C1 segment of cervical spinal cord (tissue), 14 donors: ENCODE measurements at places on chromosomes 6 and 20.

- DNase-seq, result no peak
Observed at GRCh38 chr6:26258212-26258977, 106.6 kb upstream of the BTN3A2 start.

GRCh38 chr6:81767163-81767891 is 14.8 kb upstream of the TENT5A start:
- DNase-seq, result no peak

GRCh38 chr6:31396422-31397152 is 6.8 kb upstream of the MICA start:
- DNase-seq, result peak; percentile 66

DNA sequence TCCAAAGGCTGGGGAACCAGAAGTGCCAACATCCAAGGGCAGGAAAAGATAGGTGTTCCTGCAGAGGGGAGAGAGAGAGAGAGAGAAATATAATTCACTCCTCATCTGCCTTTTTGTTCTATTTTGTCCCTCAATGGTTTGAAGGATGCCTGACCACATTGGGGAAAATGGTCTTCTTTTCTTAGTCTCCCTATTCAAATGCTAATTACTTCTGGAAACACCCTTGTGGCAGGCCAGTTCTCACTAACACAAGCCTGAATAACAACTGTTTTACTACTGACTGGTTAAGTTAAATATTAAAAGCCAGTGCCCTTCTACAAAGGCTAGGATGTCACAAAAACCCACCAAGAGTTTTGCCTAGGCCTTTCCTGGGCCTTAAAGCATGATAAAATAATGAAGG is 425.4 kb upstream of the HTR1E start:
- DNase-seq, result no peak

DNA sequence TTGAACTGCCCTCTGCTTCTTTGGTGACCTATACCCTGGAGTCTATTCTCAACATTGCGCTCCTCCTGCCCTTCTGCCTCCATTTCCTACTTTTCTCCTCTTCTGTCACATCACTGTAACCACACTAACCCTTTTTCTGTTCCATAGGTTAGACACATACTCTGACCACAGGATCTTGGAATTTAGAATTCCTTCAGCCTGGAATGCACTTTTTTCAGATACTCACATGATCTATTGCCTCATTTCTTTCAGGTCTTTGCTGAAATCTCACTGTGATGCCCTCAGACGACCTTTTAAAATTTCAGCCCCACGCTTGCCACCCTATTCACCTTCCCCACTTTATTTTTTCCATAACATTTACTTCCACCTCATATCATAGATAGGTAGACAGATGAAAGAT is 5.1 kb downstream of the VNN1 start:
- DNase-seq, result no peak

DNA sequence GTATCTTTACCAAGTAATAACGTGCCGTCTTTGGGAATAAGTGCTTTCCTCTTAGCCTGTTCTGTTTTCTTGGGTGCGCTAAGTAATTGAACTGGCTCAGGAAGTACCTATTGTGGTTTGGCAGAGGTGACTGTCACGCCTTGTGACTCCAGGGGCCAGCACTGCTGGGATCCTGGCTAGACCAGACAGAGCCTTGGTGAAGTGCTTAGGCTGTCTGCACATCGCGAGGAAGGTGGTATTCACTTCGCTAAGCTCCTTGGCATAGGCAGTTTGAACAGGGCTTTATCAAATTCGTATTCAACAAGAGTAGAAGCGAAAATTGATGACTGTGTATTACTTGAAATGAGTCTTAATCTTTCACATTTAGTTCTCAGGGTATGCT is 17.6 kb downstream of the PRDM1 start:
- no peak for DNase-seq

DNA sequence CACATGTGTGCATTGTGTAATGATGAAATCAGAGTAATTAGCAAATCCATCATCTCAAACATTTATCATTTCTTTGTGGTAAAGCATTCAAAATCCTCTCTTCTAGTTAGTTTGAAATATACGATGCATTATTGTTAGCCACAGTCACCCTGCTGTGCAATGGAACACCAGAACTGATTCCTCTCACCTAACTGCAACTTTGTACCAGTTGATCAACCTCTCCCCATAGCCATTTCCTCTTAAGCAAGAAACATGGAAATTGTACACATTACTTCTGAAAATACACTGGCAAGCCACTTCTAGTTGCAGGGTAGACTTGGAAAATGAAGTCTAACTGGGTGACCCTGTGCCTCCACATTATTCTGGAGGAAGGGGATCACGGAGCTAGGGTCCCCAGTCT is 58.1 kb upstream of the ESR1 start:
- no peak for DNase-seq

DNA sequence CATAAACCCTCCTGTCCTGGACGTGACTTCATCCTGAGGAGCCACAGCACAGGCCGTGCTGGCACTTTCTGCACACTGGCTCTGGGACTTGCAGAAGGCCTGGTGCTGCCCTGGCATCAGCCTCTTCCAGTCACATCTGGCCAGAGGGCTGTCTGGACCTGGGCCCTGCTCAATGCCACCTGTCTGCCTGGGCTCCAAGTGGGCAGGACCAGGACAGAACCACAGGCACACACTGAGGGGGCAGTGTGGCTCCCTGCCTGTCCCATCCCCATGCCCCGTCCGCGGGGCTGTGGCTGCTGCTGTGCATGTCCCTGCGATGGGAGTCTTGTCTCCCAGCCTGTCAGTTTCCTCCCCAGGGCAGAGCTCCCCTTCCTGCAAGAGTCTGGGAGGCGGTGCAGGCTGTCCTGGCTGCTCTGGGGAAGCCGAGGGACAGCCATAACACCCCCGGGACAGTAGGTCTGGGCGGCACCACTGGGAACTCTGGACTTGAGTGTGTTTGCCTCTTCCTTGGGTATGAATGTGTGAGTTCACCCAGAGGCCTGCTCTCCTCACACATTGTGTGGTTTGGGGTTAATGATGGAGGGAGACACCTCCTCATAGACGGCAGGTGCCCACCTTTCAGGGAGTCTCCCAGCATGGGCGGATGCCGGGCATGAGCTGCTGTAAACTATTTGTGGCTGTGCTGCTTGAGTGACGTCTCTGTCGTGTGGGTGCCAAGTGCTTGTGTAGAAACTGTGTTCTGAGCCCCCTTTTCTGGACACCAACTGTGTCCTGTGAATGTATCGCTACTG is 22.0 kb upstream of the PYGB start:
- no peak for DNase-seq

GRCh38 chr6:129105035-129105434 is 222.1 kb downstream of the LAMA2 start:
- peak; percentile 4 for DNase-seq

DNA sequence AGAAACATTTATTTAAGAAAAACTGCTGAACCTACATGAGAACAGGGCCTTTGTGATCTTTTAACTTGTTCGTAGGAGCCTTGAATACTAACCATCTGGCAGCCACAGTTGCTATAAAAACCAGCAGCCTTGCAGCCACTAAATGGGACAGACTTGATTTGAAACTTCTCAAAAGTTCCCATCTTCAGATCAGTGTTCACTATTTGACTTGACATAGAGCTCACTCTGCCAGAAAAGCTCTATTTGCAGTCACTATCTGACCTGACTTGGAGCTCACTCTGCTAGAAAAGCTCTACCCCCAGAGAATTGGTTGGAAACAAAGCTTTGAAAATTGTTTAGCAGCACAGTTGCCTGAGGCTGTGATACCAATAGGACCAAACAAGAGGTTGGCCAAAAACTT is 119.3 kb upstream of the F13A1 start:
- no peak for DNase-seq

- DNase-seq, result no peak
Observed at GRCh38 chr20:49642816-49643215, 70.9 kb downstream of the B4GALT5 start.

DNA sequence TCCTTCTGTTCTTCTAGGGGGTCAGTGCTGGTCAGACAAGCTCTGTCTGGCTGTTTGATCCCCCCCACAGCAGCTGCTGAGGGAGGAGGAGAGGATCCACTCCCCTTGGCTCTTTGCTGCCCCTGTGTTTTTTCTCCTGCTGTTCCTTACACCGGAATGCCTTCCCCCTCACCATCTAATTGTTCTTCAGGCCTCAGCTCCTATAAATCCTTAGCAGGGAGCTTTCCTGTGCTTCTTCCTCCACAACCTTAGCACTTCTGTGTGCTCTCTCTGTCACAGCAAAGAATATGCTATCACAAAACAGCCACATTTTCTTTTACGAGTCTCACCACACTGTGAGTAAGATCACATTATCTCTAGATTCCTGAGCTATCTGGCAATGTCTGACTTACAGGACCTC is 196.6 kb downstream of the OTOR start:
- no peak for DNase-seq

DNA sequence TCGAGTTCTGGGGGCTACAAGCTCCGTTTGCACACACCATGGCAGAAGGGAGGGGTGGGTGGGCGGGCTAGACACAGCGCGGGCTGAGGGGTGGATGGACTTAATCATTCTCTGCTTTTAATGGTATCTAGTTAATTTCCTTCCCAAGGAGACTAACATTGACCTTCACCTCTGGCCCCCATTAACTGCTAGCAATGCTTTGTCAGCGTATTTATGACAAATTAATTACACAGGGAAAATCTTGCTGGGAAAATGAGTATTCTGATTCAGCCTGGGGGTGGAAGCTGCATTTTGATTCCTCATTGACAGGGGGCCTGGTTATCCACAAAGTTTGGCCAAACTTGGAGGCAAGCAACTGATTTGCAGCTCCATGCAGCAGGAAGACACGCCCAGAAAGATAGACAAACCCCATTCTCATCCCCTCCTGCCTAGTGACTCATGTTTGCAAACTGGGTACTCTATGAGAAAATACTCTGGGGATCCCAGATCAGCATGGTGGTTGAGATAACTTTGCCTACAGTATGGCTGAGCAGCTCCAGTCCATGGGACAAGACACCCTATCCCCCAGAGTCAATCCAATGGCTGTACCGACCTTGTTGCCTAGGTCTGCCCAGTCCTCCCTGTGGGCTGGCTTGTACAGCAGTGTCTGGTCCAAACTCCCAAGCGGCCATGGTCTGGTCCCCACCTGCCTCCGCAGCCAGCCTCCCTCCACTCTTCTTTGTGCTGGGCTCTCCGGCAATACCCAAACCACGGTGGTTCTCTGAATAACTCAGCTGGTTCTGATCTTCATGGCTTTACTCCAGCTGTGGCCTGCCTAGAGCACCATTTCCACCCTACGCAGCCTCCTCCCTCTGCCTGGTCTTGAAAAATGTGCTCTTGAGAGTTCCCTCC is 19.7 kb downstream of the ZBP1 start:
- no peak for DNase-seq

DNA sequence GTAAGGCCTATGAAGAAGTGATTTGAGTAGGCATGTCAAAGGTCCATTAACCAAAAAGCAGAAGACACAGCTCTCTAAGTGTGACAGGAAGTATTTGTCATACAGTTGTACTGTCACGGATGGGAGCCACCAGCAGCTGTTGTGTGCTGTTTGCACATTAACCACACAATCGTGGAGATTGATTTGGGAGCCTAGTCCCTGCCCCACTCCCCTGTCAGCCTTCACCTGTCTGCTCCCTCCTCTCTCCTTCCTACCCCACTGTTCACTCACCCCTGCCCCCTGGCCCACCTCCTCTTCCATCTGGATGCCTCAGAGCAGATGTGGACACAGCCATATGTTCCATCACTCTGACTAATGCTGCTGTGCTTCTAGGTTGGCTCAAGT is 124.7 kb upstream of the SPACA1 start:
- DNase-seq, result no peak

DNA sequence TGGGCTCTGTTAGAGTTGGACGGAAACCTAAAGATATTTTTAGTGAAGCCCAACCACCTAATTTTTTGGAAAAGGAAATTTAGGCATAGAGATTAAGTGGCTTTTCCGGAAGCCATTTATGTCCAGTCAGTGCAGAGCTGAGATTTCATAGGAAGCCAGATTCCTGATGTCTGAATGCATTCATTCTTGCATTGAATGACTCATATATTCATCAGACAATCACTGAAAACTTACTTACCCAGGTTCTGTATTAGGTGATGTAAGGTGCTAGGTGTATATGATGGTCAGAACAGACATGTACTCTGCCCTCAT is 4.1 kb downstream of the SH3BGRL2 start:
- no peak for DNase-seq

- DNase-seq, result no peak
Observed at GRCh38 chr6:139284789-139285188, 7.0 kb downstream of the TXLNB start.

DNA sequence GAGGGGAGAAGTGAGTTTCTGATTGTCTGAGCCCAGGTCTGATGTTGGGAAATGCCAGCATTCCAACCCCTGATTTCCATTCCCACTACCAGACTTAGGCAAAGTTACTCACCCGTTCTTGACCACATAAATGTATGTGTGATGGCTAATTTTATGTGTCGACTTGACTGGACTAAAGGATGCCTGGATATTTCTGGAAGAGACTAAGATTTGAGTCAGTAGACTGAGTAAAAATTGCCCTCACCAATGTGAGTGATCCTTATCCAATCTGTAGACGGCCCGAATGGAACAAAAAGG is 95.8 kb upstream of the TAB2 start:
- no peak for DNase-seq

- no peak for DNase-seq
Observed at GRCh38 chr6:149939356-149939648, 2.5 kb upstream of the ULBP2 start.

- peak; percentile 30 for DNase-seq
Observed at GRCh38 chr20:36836591-36837269, 39.2 kb upstream of the TLDC2 start.

DNA sequence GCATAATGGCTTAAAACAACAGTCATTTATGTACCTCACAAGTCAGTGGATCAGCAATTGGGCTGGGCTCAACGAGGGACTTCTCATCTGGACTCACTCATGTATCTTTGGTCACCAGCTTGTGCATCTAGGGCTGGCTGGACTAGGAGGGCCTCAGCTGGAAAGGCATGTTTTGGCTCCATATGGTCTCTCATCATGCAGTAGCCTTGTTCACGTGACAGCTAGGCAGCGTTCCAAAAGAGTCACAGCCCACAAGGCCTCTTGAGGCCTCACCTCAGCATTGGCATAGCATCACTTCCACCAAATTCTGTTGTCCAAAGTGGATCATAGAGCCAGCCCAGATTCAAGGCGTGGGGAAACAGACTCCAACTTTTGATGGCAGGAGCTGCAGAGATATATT is 110.1 kb downstream of the MAFB start:
- DNase-seq, result no peak

- no peak for DNase-seq
Observed at GRCh38 chr6:40779409-40779808, 192.2 kb upstream of the LRFN2 start.

DNA sequence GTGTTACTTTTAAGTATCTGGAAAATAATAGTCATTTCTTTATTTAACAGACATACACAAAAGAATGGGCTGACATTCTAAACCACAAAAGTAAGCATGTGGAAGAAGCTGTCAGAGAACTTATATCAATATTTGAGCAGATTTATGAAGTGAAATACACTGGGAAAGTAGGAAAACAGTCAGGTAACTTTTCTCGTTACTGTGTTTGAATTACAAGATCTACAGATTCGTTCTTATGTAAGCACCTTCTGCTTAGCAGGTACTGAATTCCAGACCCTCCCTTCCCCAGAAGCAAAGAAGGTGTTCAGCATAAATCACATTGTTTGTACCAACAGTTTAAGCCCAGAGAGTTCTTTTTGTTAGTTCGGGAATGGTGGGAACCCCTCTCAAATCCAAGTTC is 88.0 kb downstream of the DNAH8 start:
- DNase-seq, result no peak
